ENCODE measurements at places on chromosomes 3 and 15.

DNA sequence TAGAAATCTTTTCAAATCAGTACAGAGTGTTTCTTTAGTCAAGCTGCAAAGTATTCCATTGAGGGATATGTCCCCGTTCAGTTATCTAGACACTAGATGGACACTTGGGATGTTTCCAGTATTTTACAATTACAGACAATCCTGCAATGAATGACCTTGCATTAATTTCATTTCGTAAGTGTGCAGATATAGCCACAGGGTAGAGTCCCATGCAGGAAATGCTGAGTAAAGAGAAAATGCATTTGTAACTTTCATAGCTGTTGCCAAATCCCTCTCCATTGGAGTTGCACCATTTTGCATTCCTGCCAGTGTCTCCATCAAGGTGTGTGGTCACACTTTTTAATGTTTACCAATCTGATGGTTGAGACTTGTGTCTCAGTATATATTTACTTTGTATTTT is 92.5 kb downstream of the LIPC start:
- DNase-seq: no peak

- DNase-seq: no peak
These were observed at the start of gene TRAT1 for GRCh38 chr3:108822123-108822897. Gene TRAT1 (plus strand): TSS chr3:108822786. CDS start chr3:108822928, 142 bp downstream.

- DNase-seq: no peak
These were observed 174.5 kb downstream of the CACNA1D start for GRCh38 chr3:53668872-53669271.

DNA sequence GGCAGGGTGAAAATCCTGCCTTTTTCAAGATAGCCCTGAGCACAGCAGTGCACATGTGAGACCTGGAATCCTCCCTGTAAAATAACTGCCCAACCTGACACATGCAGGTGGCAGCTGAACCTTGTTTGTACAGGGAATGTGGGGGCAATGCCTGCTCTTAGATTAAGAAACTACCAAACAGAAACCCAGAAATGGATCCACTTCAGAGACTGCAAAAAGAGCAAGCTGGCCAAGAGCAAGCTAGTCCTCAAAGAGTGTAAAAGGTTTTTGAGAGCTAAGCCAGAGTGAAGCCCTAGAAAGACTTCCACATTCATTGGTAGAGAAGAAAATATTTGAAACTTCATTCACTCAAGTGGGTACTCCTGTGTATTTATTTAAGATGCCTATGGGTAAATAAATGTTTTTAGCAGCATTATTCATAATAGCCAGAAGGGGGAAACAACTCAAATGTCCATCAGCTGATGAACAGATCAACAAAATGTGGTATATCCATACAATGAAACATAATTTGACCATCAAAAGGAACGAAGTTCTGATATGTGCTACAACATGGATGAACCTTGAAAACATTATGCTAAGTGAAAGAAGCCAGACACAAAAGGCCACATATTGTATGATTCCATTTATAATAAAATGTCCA is 96.0 kb upstream of the TSC22D2 start:
- DNase-seq: no peak

Measured in A549 (cell line).